ENCODE measurements at places on chromosomes 16 and 17.

- DNase-seq: no peak
Observed at GRCh38 chr17:2259769-2260536, 43.6 kb downstream of the SMG6 start.

DNA sequence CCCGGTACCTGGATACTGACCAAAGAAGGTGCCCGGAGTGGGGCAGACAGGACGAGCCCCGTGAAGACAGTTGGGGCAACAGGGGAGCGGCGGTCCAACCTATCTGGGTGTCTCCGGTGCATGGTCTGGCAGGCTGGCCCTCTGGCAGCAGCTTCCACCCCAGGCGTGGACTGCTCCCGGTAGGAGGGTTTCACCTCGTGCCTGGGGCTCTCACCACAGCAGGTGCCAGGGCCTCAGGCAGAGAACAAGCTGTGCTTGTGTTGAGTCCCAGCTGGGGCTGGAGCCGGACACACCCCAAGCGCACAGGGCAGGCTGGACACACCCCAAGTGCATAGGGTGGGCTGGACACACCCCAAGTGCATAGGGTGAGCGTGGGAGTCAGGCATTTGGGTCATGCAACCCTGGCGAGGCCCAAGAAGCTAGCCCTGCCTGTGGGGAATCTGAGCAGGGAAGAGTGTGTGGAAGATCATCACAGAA, 1.5 kb upstream of the FBXL16 start:
- no peak for DNase-seq

GRCh38 chr17:49630113-49630900, 47.6 kb downstream of the SPOP start:
- DNase-seq: no peak

- no peak for DNase-seq
Observed at GRCh38 chr16:67734731-67735201, 15.7 kb upstream of the GFOD2 start.

DNA sequence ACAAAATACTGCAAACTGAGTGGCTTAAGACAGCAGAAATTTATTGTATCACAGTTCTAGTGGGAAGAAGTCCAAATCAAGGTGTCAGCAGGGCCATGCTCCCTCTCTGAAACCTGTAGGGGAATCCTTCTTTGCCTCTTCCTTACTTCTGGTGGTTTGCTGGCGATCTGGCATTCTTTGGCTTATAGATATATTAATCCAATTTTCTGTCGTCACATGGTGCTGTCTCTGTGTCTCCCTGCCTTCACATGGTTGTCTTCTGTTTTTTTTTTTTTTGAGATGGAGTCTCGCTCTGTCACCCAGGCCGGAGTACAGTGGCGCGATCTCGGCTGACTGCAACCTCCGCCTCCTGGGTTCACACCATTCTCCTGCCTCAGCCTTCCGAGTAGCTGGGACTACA, 6.8 kb upstream of the AKAP1 start:
- no peak for DNase-seq

DNA sequence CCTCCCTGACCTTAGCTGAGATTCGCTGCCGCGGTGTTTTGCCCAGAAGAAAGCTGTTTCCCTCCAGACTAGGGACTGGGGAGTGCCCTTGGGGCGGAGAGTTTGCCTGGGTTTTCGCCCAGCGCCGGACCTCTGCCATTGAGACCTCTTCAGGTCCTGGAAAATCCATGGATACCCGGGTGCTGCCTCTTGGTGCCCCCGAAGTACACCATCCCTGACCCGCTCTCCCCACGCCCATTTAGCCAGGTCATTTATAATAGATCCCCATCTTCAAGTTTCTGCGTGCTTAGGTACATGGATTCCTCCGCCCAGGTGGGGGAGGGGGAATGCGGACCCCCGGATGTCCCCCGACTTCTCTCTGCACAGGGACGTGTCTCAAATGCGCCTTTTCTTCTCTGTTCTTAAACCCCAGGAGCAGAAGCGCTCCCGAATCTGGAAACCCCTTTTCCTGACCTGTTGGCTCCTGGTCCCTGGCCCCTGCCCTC, 15.0 kb upstream of the CBX8 start:
- no peak for DNase-seq

GRCh38 chr16:48681520-48681919, 71.5 kb upstream of the N4BP1 start:
- no peak for DNase-seq

GRCh38 chr17:1475321-1475854, 17.1 kb downstream of the MYO1C start:
- no peak for DNase-seq

- DNase-seq: no peak
Observed at GRCh38 chr17:55632236-55632635, 90.4 kb downstream of the TMEM100 start.

- DNase-seq: no peak
Observed at GRCh38 chr17:32283745-32284201, 18.1 kb downstream of the RHBDL3 start.

DNA sequence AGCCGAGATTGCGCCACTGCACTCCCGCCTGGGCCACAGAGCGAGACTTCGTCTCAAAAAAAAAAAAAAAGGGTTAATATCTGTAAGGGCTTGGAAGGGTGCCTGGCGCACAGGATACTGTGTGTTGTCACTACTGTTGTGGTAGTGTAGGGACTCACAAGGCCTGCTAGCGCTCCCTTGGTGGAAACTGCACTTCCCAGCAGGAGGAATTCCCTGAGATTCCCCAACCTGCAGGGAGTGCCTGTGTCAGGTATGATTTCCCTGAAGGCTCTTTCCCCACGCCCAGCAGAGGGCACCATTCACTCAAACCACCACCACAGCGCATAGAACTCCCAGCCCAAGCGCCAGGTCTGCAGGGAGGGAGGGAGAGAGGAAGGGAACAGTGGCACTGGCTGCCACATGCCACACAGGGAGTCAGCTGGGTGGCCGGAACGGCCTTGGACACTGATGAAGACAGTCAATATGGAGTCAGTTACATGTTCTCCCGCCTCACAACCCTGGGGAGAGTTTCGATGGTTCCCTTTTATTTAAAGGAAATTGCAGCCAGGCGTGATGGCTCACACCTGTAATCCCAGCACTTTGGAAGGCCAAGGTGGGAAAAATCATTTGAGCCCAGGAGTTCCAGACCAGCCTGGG, 32.7 kb upstream of the CDH1 start:
- no peak for DNase-seq

DNA sequence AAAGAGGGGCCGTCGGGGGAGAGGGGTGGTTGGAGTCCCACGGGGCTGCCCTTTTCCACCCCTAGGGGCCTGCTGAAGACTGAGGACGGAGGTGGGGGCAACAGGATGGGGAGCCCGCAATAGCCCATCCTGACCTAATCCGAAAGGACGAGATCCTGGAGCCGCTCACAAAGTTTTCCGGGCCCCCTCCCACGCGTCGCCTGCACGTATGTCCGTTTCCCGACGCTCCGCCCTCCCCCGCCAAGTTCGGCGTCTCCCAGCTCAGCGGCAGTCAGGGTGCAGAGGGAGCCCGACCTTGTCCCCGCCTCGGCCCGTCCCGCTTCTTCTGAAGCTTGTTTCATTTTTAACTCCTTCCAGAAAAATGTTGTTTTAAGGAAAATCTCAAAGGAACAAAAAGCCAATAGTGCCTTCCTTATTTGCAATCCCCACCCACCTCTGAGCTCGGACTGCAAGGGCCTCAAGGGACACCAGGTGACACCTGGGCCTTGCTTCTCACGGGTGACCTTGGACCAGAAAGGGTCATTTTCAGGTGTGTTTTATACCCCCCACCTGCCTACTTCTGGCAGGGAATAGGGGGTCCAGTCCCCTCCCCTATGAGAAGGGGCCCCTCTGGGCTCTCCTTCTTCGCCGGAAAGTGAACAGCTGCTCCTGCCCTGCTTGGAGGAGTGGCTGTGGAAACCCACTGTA, 3.4 kb upstream of the ZNF423 start:
- DNase-seq: no peak

GRCh38 chr17:3037259-3037658, 26.1 kb downstream of the OR1D5 start:
- no peak for DNase-seq

DNA sequence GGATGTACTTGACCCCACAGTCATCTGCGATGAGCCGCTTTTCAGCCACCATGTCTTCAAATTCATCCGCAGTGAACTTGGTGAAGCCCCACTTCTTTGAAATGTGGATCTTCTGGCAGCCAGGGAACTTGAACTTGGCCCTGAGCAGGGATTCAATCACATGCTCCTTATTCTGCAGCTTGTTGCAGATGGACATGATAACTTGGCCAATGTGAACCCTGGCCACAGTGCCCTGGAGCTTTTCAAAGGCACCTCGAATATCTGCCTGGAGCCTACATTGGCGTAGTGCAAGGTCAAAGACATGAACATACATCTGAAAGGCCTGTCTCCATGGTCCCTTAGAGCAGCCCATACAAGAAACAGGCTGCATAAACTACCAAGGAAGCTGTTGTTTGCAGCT, 1.8 kb upstream of the TENT4B start:
- no peak for DNase-seq

DNA sequence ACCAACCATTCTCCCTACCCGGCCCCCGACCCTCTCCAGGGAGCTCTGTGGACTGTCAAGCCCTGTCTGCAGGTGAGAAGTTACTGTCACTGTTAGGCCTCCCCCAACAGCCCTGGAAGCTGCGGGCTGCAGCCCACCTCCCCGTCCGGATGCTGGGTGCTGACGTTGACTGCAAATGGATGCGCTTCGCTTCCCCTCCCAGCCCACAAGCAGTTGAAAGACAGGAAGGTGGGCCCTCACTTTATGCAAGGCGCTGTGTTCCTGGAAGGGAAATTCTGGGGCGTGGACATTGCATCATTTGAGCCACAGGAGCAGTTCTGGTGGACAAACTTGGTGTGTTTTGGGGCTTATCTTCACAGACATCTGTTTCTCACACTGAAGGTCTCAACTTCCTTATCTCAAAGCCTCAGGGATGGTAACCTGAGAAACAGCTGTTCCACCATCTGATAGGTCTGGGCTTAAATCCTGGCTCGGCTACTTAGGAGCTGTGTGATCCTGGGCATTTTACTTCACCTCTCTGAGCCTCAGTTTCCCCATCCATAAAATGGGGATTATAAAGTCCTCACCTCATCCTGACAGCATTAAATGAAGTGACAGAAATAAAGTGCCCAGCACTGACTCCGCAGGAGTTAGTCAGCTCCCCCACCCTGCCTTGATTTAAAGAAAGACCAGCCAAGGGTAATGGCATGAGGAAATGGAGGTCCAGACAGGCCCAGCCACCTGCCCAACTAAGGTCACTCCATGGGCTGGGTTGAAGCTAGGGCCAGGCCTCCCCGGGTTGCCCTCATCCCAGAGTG, 4.6 kb upstream of the DRC7 start:
- DNase-seq: no peak

- no peak for DNase-seq
Observed at GRCh38 chr16:80656711-80657150, 115.9 kb downstream of the DYNLRB2 start.

DNA sequence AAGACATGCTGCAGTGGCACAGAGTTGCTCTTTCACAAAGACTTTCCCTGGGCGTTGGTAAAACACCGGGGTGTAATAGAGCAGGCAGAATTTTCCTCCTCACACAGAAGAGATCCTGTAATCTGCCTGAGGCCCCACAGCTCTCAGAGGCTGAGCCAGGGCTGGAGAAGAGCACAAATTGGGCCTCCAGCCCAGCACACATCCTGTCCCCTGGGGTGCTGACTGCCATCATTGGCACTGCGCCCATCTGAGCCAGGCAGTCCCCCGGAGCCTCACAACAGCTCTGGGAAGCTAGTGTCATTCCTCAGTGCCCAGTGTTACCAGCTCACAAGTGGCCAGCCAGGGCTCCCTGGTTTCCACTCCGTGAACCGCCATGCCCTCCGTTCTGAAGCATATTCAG, 119.4 kb downstream of the SOCS1 start:
- no peak for DNase-seq

DNA sequence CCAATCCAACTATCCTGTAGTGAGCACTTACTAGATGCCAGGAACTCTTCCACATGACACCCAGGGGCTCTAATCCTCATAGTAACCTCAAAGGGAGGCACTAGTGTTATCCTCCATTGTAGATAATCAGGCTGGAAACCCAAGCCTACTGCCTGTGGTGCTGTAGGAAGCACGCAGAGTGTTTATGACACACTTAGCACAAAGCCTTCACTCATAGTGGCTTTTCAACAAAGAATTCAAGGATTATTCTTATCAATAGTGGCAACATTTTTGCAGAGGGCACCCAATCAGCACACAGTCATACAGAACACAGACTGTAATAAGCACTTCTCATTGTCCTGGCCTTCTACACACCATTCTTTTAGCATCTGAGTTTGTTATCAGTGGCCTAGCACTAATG, 18.5 kb upstream of the SOX9 start:
- DNase-seq: no peak

GRCh38 chr17:38544175-38544838, 61.4 kb downstream of the SRCIN1 start:
- no peak for DNase-seq

- DNase-seq: no peak
Observed at GRCh38 chr16:50509521-50510341, 38.5 kb upstream of the NKD1 start.

DNA sequence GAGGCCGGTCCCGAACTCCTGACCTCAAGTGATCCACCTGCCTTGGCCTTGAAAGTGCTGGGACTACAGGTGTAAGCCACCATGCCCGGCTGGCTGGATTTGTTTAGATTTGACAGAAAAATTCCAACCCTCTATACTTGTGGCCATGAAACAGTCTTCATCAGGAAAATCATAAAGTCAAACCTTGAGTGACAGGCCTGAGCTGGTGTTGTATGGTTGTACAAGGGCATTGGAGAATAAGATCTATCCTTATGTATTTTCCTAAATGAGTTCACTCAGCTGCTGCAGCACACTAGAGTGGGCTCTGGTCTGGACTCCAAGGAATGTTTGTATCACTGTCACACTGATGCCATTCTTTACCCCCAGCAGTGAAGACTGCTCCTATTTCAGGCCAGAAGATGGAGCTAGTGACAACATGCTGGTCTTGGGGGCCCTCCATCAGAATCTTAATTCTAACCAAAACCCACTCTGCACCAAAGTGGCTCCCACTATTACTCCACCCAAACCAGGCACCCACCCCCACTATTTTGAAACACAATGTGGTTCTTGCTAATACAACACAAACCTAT, 27.4 kb downstream of the SNX11 start:
- no peak for DNase-seq

DNA sequence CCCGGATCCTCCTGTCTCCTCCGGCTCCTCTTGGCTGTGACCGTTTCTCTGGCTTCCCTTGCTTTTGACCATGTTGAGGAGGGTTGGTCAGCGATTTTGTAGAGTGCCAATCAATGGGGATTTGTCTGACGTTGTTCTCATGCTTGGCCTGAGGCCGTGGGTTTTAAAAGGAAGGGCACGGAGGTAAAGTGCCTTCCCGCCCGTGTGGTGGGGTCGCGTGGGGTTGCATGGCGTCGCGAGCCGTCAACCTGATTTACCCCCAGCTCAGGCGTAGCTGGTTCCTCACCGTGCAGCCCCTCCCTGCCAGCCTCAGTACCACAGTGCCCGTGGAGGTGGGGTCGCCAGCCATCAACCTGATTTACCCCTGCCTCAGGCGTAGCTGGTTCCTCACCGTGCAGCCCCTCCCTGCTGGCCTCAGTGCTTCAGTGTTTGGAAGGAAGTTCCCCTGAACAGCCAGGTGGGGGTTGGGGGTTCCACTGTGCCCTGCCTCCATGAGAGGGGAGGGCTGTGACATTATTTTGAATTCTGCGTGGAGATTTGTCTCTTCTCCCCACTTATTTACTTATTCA, 5.0 kb downstream of the TPSAB1 start:
- DNase-seq: no peak
